ENCODE measurements at places on chromosomes 4 and X. TPM values are rescaled to one million over a fixed set of nuclear protein-coding genes. Genes with fewer than 3 reads are reported as not detected.

RBMXL3 gene
- not detected for total RNA-seq

MAGEA2B gene
- total RNA-seq: 16.7 TPM

PRICKLE3 gene
- total RNA-seq: 21.1 TPM

F8 gene
- total RNA-seq: 0.50 TPM

ACE2 gene
- total RNA-seq: not detected

HSFX3 gene
- total RNA-seq: not detected

CYLC1 gene
- total RNA-seq: not detected

SHROOM4 gene
- total RNA-seq: 3.0 TPM

TREX2 gene
- 0.40 TPM for total RNA-seq

TIGD4 gene
- total RNA-seq: 1.8 TPM

GC gene
- not detected for total RNA-seq

TSPAN6 gene
- 54.1 TPM for total RNA-seq

SPINK2 gene
- 0.90 TPM for total RNA-seq

ART3 gene
- total RNA-seq: 8.5 TPM

RHOH gene
- not detected for total RNA-seq

ARHGAP4 gene
- total RNA-seq: 17.5 TPM

CENPI gene
- total RNA-seq: 20.8 TPM

UGT2B7 gene
- 3.3 TPM for total RNA-seq

ETDA gene
- not detected for total RNA-seq

CENPVL1 gene
- 0.32 TPM for total RNA-seq

PPA2 gene
- 123 TPM for total RNA-seq

POLR2B gene
- 134 TPM for total RNA-seq

ETDC gene
- not detected for total RNA-seq

EREG gene
- not detected for total RNA-seq

MAML3 gene
- 2.9 TPM for total RNA-seq

LIMCH1 gene
- total RNA-seq: 17.2 TPM

SOWAHB gene
- not detected for total RNA-seq

KDR gene
- 4.2 TPM for total RNA-seq

RAB40AL gene
- not detected for total RNA-seq

P2RY4 gene
- total RNA-seq: not detected

AKAP17A gene
- 10.7 TPM for total RNA-seq

BMPR1B gene
- 9.5 TPM for total RNA-seq

CT83 gene
- 0.83 TPM for total RNA-seq

MAGEB1 gene
- total RNA-seq: not detected

MGST2 gene
- 59.8 TPM for total RNA-seq

RAB41 gene
- not detected for total RNA-seq

CCKAR gene
- total RNA-seq: not detected

RIBC1 gene
- 0.43 TPM for total RNA-seq

OTOP1 gene
- total RNA-seq: not detected

TCEAL3 gene
- total RNA-seq: 5.6 TPM

GPR173 gene
- not detected for total RNA-seq

CD40LG gene
- not detected for total RNA-seq

TLR10 gene
- total RNA-seq: 0.08 TPM

F11 gene
- not detected for total RNA-seq

GNRHR gene
- not detected for total RNA-seq

SSX4B gene
- 0.42 TPM for total RNA-seq

Measured in SK-MEL-5 (cell line).